Stomach (tissue), 19 donors: ENCODE measurements at places on chromosomes 13 and 19. TPM values are rescaled to one million over a fixed set of nuclear protein-coding genes. Genes with fewer than 3 reads are reported as not detected.

DNA sequence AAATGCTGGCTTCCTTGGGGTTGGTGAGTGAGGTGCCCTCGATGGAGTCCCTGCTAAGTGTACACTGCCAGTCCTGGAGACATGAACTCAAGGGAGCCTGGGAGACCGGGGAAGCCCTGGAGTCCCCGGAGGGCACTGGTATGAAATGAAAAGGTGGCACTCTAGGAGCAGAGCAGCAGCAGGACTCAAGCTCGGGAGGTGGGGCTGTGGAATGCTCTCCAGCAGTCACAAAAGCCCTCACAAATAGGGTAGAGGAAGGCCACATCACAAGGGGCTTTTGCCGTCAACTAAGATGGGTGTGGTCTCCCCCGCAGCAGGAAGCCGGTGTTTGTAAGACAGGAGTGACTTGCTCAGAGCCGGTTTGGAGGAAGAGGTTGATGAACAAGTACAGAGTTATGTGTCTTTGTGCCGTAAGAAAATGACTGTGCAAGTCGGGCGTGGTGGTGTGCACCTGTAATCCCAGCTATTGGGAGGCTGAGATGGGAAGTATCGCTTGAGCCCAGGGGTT is 19.3 kb downstream of the CCNE1 start:
- H3K27ac ChIP-seq, result no peak overlapping the region
- no peaks in the 10 kb centered on the region for H3K4me1 ChIP-seq
- peak; percentile 69 for DNase-seq
- H3K4me3 ChIP-seq, result no peak overlapping the region

DNA sequence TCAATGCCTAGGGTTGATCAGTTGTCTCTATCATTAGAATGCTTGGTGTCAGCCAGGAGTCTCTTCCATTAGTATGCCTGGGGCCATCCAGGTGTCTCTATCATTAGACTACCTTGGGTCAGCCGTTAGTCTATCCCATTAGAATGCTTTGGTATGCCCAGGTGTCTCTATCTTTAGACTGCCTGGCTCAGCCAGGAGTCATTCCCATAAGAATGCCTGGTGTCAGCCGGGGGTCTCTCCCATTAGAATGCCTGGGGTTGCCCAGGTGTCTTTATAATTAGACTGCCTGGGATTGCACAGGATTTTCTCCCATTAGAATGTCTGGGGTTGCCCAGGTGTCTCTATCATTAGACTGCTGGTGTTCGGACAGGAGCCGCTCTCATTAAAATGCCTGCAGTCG is 1442.9 kb downstream of the UQCRFS1 start:
- H3K36me3 ChIP-seq, result peaks cover 10% of the 10 kb centered on the region
- no peak overlapping the region for H3K27ac ChIP-seq
- no peak for DNase-seq

DNA sequence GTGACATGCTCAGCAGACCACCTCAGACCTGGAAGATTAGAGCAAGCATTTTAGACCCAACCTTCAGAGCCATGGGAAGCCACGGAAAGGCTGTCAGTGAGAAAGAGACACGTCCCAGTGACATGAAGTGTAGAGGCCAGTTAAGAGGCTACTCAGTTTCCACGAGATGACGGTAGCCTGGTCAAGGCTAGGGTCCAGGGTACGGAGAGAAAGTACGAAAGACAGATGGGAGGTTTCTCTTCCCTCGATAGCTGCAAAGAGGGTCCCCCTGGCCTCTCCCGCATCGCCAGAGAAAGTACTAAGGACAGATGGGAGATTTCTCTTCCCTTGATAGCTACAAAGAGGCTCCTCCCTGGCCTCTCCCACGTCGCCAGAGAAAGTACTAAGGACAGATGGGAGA is 8.6 kb downstream of the ZSCAN5A start:
- H3K36me3 ChIP-seq, result peaks cover 40% of the 10 kb centered on the region
- H3K4me1 ChIP-seq, result no peaks in the 10 kb centered on the region
- DNase-seq, result no peak
- no peak overlapping the region for H3K27ac ChIP-seq
- H3K27me3 ChIP-seq, result no peaks in the 10 kb centered on the region

PSG4 gene
- not detected for total RNA-seq

GRCh38 chr19:45539459-45539858 is 32.2 kb downstream of the VASP start:
- DNase-seq, result no peak
- H3K4me3 ChIP-seq, result no peak overlapping the region
- no peaks in the 10 kb centered on the region for H3K36me3 ChIP-seq
- H3K4me1 ChIP-seq, result no peaks in the 10 kb centered on the region

DNA sequence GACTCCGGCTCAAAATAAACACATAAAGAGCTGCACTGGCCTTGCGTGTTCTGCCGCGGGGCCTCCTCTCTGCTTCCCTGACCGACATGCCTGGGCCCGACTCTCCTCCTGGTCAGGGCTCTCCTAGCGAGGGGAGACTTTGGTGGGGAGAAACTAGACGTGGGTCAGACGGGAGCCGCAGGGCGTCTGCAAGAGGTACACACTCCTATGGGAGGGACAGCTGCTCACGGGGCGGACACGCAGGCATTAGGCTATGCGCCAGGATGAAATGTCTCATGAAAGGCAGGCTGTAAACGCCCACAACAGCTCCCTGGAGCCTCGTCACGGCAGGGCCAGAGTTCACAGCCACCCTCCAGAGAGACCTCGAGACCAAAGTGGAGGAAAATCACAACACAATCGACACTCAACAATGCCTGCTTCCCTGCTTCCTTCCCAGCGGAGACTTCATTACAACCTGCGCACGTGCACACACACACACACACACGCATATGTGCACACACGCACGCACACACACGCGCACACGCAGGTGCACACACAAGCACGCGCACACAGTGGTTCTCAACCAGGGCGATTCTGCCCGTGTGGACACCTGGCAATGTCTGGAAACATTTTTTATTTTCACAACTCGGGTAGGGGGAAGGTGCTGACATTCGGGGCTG is 5.8 kb downstream of the SLC39A3 start:
- H3K27ac ChIP-seq, result no peak overlapping the region
- no peaks in the 10 kb centered on the region for H3K27me3 ChIP-seq
- DNase-seq, result no peak

DNA sequence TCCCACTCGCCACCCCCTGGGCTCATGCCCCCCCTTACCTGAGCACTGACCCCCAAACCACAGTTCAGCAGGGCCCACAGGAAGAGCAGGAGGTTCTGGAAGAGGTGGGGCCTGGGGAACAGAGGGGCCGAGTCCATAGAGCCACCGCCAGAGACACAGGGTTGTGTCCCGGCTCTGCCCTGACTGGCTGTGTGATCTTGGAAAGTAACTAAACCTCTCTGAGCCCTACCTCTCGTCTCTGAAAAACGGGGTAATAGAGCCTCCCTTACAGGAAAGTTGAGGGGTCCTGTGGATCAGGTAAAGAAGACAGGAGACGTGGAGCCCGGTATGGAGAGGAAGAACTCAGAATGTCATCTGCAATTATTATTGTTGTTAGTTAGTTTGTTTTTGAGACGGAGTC is 2.0 kb downstream of the ADAMTSL5 start:
- DNase-seq, result peak; percentile 16
- H3K4me1 ChIP-seq, result peaks cover 36% of the 10 kb centered on the region
- H3K4me3 ChIP-seq, result no peak overlapping the region
- no peak overlapping the region for H3K27ac ChIP-seq

LHB gene
- total RNA-seq, result not detected

RFPL4AL1 gene
- not detected for total RNA-seq

DNA sequence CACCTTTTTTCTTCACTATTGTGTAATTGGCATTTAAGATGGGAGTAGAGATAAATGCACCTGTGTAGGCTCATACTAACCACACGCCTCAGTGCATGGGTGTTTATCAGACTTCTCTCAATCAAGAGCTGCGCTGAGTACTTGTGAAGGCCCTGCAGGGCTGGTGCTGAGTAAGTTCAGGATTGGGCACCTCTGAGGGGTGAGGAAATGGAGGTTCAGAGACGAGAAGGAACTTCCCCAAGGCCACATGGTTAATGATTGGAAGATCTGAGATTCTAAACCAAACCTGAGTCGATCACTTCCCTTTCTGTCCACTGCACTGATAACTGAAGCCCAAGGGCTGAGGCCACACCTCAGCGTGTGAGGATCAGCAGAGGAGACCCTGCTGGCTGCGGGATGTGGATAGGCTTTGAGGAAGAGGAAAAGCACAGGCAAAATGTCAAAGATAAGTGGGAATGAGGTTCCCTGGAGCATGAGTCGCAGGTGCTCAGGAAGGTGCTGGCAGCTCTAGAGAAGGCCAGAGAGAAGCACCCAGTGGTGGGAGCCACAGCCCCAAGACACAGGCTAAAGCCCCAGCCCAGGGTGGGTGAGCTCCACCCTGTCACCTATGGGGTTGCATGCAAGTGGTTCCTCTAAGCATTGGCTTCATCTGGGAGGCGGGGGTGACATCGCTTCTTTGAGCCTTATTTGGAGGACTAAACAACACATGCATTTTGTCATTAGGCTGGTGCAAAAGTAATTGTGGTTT is 32.3 kb upstream of the GJB6 start:
- H3K4me3 ChIP-seq, result no peak overlapping the region
- H3K27me3 ChIP-seq, result no peaks in the 10 kb centered on the region
- no peaks in the 10 kb centered on the region for H3K36me3 ChIP-seq
- H3K27ac ChIP-seq, result no peak overlapping the region
- no peak for DNase-seq
- no peaks in the 10 kb centered on the region for H3K4me1 ChIP-seq

SYCN gene
- total RNA-seq, result not detected

SLC7A10 gene
- not detected for total RNA-seq

TINCR gene
- total RNA-seq, result not detected

BORA gene
- total RNA-seq, result 2.0 TPM

ELSPBP1 gene
- total RNA-seq, result not detected

PABPC3 gene
- total RNA-seq, result not detected

DNA sequence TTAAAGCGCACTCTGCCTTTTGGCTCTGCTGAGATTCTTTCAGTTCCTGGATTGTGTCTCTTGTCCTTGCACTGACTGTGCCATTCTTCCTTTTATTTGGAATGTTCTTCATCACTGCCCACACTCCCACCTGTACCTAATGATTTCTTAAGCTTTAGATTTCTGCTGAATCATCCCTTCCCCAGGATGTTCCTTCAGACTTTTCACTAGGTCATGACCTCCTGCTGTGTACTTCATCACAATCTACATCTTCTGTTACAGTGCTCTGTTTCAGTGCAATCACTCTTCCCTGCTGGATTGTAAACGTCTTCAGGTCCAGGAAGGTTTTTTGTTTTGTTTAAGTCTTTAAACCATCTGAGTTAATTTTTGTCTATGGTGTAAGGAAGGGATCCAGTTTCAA is 281.0 kb downstream of the ATP8A2 start:
- H3K36me3 ChIP-seq, result no peaks in the 10 kb centered on the region
- H3K4me3 ChIP-seq, result no peak overlapping the region
- H3K27ac ChIP-seq, result no peak overlapping the region
- no peaks in the 10 kb centered on the region for H3K4me1 ChIP-seq
- no peaks in the 10 kb centered on the region for H3K27me3 ChIP-seq

DNA sequence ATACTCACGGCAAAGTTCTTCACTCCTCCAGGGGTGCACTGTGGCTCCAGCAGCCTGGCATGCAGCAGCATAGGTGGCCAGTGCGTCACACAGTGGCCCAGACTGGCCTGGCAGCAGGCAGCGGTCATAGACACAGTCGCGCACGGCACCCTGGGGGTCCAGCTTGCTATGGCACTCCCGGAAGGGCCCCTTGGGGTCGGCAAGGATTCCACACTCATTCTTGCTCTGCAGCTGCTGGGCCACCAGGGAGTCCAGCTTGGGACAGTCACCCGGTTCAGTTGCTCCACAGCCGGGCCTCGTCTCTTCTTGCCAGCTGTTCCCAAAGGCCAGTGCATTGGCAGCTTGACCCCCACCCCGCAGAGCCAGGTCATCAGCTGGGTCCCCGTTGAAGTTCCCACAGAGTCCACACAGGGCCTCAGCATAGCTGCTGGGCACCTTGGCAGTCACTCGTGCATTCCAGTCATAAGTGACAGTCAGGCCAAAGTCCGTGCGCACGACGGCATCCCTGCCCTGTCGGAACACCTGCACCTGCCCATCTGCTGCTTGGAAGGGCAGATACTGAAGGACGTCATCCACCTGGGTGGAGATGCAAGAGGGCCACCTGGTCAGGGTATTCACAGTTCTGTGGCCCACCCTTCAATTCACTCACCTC is 20.6 kb downstream of the FCGBP start:
- no peaks in the 10 kb centered on the region for H3K4me1 ChIP-seq
- H3K36me3 ChIP-seq, result no peaks in the 10 kb centered on the region
- no peak for DNase-seq
- H3K4me3 ChIP-seq, result no peak overlapping the region
- H3K27ac ChIP-seq, result no peak overlapping the region

C19orf47 gene
- 4.5 TPM for total RNA-seq

DNA sequence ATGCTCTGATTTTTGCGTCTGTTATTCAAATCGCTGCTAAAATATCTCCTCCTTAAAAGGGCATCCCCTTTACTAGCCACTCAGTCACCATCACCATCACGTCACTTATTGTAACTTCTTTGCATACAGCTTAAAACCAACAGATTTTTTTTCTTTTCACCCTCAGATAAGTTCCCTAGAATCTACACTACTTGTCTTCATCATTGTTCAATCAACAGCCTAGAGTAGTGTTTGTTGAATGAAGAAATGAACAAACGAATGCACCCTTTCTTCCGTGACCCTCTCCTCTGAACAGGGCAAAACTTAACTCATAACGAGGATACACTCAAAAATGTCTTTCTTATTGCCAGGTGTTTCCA is 1.1 kb upstream of the AKAP11 start:
- no peak for DNase-seq
- no peaks in the 10 kb centered on the region for H3K27me3 ChIP-seq
- peak overlapping the region; percentile 83 for H3K4me3 ChIP-seq
- peak overlapping the region; percentile 94 for H3K27ac ChIP-seq
- no peaks in the 10 kb centered on the region for H3K36me3 ChIP-seq
- H3K4me1 ChIP-seq, result peaks cover 30% of the 10 kb centered on the region

DNA sequence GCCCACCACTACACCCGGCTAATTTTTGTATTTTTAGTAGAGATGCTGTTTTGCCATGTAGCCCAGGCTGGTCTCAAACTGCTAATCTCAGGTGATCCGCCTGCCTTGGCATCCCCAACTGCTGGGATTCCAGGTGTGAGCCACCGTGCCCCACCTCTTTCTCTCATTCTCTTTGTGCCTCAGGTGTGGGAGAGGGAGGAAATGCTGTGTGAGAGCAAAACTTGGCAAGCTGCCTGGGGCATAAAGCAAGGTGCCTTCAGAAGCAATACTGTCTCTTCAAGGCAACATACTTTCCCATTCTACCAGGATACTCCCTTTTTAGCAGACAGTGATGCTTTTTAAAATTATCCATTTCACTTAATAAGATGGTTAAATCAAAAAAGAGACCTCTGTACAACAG is 53.2 kb upstream of the RFC3 start:
- H3K27me3 ChIP-seq, result no peaks in the 10 kb centered on the region
- H3K4me3 ChIP-seq, result no peak overlapping the region
- no peaks in the 10 kb centered on the region for H3K36me3 ChIP-seq
- no peaks in the 10 kb centered on the region for H3K4me1 ChIP-seq
